ENCODE measurements at places on chromosomes 13 and 19.

DNA sequence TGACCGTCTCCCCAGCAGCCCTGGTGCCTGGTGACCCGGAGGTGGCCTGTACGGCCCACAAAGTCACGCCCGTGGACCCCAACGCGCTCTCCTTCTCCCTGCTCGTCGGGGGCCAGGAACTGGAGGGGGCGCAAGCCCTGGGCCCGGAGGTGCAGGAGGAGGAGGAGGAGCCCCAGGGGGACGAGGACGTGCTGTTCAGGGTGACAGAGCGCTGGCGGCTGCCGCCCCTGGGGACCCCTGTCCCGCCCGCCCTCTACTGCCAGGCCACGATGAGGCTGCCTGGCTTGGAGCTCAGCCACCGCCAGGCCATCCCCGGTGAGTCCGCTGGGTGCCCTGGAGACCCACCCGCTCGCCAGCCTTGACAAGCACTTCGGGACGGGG, 2.2 kb downstream of the MADCAM1 start:
- no peak for DNase-seq

DNA sequence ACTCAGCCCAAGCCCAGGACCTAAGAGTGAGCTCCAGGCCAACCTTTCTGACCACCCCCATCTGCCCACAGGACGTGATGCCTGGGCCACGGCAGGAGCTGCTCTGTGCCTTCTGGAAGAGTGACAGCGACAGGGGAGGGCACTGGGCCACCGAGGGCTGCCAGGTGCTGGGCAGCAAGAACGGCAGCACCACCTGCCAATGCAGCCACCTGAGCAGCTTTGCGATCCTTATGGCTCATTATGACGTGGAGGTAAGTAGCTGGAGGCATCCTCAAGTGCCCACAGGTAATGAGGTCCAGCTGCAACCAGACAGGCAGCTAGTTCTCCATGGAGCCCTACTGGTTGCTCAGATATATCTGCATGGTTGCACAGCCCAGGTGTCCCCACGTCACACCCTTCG, 14.8 kb downstream of the DDX39A start:
- no peak for DNase-seq

- no peak for DNase-seq
These were observed 3.0 kb downstream of the PRKD2 start for GRCh38 chr19:46713781-46714443.

DNA sequence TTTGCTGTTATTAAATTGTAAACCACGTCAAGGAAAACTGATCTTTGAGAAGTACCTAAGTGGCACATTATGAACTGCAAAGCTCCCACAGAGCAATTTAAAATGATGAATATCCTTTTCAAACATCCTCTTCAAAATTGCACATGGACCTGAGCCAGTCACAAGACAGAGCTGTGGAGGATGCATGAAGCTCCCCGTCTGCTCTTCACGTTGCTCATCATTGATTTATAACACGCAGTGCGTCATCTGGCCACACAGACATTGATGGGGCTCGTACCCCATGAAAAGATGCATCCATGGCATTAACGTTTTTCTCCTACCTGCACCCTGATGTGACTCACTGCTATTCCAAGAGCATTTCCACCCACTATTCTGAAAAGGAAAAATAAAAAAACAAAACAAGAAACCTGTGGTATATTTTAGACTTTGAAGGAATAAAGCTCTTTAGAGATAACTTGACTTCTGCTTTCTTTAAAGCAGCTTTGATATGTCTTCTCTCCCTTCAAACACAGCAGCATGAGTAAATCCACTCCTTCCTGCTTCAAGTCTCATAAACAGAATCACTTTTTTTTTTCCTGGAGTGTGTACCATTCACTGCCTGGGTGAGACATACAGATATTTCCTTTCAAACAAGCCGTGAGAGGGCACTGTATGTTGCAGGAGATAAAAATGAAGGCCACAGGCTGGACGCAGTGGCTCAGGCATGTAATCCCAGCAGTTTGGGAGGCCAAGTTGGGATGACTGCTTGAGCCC, 7.2 kb upstream of the SERTM1 start:
- no peak for DNase-seq
